ENCODE measurements at places on chromosomes 1 and 21.

DNA sequence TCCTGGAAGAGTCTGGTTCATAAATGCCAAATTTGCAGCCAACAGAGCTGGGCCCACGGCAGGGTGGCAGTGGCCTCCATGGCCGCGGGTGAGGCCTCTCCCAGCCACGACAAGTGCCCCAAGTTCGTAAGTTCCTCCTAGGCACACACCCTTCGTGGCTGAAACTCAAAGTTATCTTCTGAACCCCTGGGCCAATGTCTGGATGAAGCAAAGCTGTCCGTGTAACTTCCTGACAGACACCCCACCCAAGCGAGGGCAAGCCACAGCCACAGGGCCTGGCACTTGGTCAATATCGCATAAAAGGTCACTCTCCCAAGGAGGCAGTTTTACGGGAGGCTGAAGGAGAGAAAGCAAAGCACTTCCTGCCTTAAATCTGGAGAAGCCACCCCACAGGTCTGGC is 27.8 kb upstream of the GPR153 start:
- DNase-seq: no peak

DNA sequence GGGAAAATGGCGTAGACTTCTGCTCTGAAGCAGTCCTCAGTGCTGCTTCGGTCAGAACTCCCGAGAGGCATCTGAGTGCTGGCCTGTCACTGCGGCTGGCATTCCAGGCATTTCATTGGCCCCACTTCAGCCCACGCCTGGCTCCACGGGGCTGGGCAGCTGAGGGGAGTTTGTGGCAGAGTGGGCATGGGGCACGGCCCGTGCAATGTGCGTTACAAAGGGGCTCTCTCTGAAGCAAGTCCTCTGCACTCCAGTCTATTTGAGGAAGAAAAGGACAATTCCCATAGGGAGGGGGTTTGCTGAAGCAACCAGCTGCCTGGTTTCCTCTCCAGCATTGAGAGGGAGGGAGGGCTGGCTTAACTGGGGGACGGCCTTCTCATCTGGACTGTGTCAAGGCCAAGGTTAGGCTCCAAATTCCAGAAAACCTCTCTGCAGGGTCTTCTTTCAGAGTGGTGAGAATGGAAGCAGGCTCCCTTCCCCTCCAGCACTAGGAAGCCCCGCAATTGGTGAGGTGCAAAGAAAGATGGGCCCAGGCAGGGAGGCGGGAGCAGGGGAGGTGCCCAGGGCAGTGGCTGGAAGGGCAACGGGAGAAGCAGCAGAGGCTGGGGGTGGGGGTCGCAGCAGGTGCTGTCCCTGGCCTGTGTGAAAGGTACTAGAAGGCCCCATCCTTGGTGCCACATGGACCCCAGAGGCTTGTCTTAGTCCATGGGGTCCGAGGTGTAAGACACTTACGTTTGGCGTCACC is 21.1 kb upstream of the GPR157 start:
- DNase-seq: no peak

- DNase-seq: no peak
Measured at GRCh38 chr1:203171341-203172183, 4.1 kb downstream of the MYBPH start.

DNA sequence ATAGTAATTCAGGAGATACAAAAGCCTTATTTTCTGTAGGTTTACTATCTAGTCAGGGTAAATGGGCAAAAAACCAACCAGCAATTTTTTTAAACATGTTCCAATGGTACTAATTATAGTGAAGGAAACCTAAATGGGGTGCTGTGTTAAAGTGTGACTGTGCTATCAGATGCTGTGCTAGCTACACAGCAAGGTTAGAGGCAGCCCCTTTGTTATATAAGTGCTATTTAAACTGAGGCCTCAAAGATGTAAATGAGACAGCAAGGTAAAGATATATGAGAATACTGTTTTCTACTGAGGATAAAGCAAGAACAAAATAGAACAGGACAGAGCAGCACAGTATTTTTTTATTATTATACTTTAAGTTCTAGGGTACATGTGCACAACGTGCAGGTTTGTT is 305.4 kb upstream of the RGS18 start:
- no peak for DNase-seq

- DNase-seq: no peak
Measured at GRCh38 chr1:89201106-89201794, 2.5 kb upstream of the GBP4 start.
